CD8-positive, alpha-beta memory T cell (primary cell): ENCODE measurements at places on chromosomes 4 and X.

DNA sequence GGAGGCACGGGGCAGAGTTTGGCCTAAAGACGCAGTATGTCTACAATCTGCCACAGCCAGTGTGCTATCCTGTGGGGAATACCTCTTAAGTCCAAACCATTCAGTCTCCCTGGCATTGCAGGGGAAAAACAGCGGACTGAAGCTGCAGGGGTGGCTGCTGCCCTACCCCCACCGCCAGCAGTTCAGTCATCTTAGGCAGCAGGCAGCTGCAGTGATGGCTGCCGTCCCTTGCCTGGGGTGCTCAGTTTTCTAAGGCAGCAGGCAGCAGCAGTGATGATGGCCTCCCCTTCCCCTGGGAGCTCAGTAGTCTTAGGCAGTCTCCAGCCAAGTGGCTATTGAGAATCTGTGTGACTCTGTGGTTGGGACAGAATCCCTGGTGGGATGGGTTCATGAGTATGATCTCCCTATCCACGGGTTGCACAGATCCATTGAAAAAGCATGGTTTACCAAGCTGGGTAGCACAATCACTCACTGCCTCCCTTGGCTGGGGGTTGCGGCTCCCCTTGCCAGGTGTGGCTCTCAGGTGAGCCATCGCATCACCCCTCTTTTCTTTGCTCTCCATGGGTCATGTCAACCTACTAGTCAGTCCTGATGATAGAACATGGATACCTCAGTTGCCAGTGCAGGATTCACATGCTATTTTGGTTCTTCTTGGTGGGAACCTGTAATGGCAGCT lies 48.9 kb upstream of the GRID2 start:
- no peak for DNase-seq

- no peak for DNase-seq
These were observed 29.3 kb downstream of the RGS12 start for GRCh38 chr4:3322059-3322550.

DNA sequence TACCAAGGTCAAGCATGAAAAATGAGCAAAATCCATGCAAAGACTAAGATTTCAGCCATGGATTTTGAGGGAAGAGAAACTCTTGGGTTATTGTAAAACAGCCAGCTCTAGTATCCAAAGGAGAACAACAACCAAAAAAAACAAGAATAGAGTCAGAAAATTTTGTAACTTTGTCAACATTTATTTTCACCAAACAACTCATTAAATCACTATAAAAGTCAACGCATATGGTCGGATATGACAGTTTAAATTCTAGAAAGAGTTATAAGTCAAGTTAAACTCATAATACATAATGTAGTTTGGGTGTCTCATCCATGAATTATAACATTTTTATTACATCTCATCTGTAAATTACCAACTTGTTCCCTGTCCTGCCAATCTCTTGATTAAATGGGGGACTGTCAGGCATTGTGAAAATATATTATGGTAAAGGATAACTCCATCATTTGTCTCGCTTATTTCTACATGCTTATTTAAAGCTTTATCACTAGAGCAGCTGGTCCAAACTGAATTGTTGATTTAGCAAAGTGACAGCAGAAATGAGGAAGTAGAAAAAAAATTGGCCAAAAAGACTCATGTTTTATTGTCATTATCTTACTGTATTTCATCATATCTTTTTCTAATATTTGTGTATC lies 224.8 kb upstream of the NOCT start:
- no peak for DNase-seq

DNA sequence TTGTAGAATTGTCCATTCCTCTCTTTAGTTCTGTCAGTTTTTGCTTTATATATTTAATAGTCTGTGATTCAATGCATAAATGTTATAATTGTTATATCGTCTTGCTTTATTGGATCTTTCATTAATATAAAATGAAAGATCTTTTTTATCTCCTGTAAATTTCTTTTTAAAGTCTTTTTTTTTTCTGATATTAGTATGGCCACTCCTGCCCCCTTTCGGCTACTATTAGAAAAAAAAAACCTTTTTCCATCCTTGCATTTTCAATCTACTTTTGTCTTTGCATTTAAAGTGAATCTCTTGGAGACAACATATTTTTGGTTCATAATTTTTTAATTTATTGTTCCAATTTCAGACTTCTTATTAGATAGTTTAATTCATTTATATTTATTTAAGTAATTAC lies 677.4 kb upstream of the NDST4 start:
- DNase-seq: no peak

- no peak for DNase-seq
These were observed 41.9 kb downstream of the BMP15 start for GRCh38 chrX:50952406-50952805.
